ENCODE measurements at places on chromosomes 4 and X.

DNA sequence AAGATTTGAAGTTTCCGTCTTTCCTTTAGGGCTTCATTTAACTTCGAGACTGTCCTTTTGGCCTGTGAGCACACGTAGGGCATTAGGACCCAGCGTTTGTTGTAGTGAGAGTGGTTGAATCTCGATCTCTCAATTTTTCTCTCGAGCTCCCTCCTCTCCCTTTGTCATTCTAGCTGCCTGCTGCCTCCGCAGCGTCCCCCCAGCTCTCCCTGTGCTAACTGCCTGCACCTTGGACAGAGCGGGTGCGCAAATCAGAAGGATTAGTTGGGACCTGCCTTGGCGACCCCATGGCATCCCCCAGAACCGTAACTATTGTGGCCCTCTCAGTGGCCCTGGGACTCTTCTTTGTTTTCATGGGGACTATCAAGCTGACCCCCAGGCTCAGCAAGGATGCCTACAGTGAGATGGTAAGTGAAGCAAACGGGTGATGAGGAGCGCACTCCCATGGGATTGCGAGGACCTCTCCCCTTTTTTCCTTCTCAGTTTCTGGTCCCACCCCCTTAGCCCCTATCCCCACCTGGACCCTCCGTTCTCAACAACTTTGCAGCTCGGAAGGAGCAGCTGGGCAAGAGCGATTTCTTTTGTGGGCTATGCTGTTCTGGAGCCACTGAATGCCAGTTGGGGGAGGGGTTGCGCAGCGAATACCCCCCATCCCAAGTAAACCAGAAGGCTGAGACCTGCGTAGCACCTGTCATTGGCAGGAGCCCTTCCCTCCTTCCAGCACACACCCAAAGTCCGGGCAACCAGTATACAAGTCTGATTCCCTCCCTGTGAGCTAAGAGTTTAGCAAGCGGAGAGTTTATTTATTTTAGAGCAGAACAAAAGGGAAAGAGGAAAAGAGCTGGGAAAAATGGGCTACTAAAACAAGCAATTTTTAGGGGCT is at the start of gene TMEM35A:
Gene TMEM35A, plus strand, starts transcription at position 164 of the 883 bp plus-strand sequence. Its CDS starts 124 bp downstream, at position 288.
- DNase-seq: no peak

DNA sequence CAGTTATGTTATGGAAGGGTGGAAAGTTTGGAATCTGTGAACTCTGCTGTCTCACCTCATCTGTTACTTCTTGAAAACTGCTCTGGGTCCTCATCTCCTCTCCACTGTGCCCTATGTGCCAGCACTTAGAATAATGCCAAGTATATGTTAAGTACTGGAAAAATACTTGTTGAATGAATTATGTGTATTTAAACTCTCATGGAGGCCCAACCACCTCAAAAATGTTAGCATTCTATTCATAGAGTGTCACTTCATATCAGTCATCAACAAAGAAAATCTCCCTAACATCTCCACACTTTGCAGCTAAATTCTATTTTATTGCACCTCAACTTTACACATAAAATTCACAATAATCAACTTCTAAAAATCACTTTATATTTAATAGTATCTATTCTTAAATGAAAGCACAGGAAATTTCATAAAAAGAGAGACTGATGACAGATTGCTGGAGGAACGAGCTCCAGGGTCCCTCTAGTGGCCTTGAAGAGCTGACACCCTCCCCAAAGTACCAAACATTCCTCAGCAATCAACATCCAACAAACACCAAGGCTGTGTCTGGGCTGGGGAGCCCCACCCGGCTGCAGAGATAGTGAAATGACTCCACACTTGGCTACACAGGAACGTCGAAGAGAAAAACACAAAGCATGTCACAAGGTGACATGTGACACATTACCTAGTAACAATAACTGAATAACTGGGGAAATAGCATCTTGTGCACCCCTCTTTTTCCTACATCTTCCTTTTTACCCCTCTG is 45.8 kb downstream of the SLC39A8 start:
- DNase-seq: no peak

- no peak for DNase-seq
Observed at GRCh38 chr4:169716677-169717076, 41.1 kb downstream of the HPF1 start.

DNA sequence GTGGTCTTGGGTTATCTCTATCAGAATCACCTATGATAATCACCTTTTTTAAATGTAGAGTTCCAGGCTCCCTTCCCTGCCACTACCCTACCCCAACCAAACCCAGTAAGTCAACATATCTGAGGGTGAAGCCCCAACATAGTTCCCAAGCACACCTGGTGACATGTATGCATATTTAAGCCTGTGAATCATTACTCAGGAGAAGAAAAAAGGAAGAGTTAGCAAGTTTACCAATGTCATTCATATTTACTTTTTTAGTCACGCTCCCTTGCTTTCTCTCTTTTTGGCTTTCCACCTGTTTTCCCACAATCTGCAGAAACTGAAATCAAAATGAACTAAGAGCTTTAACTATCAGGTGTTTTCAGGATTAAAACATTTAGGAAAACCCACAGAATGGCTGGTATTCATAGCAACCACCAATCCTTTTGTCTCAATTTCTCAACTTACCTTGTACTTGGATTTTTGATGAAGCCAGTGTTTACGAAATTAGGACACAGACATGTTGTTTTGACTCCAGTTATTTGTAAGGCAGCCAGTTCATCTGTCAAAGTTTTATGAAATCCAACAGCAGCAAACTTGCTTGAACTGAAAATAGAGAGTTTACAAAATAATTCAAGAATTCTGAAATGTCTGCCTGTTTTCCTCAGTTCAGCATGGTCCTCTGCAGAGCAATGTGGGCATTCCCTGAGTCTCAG is 34.0 kb downstream of the HSD17B11 start:
- DNase-seq: no peak

GRCh38 chrX:74923942-74924448 is 1.3 kb downstream of the NEXMIF start:
- peak; percentile 6 for DNase-seq

DNA sequence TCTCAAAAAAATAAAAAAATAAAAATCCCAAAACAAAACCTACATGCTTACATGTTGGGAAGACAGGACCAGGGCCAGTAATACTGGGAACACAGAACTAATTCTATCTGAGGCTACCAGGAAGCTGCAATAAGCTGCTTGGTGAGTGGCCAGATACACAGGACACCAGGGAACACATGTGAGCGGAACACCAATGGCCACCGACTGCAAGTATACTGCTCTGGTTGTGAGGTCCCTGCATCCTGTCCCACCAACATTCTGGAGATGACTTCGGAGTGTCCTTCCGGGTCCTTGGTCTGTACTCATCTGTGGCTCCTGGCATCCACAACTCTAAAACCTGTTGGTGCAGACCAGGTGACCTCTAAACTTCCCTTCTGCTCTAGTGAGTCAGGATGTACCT is 2.7 kb downstream of the TNIP2 start:
- no peak for DNase-seq

GRCh38 chr4:119240128-119240527 is 27.6 kb downstream of the USP53 start:
- DNase-seq: no peak

- no peak for DNase-seq
Observed at GRCh38 chrX:50671661-50672060, 142.3 kb downstream of the SHROOM4 start.

GRCh38 chr4:85257817-85258370 is 217.1 kb upstream of the ARHGAP24 start:
- no peak for DNase-seq

- no peak for DNase-seq
Observed at GRCh38 chrX:5388087-5388486, 840.6 kb downstream of the NLGN4X start.

- DNase-seq: no peak
Observed at GRCh38 chr4:37767546-37767945, 58.9 kb upstream of the PGM2 start.

GRCh38 chrX:41116948-41117347 is 31.7 kb downstream of the USP9X start:
- DNase-seq: no peak

DNA sequence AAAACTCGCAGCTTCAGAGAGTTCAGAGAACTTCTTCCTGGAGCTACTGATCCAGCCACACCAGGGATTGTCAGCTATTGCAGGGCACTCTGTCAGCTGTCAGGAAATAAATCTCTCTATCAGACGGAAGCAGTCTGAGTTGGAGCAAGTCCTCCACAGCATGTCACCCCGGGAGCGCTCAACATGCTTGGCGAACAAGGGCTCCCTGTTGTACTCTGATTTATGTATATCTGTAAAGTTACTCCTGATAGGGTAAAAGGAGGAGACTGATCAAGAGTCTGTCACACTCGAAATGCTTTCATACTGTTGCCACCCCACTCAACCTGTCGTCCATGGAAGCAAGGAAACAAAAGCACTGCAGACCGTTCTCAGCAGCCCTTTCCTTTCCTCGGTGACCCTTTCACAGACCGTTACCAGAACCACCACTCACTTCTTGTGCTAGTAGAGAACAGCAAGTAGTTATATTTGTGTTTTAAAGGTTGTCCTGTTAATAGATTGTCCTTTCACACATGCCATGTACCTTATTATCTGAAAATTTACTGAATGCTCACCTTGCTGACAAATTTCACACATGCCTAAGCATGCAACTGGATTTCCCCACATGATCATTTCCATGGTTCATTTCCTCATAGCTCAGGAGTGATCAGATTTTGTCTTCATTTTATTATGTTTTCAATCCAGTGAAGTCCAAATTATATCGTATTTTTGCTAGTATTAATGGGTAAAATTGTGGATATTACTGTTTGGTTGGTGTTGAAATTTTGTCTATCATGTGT is 2108.9 kb upstream of the TENM3 start:
- no peak for DNase-seq

GRCh38 chr4:97404876-97405523 is 738.3 kb downstream of the STPG2 start:
- DNase-seq: no peak

DNA sequence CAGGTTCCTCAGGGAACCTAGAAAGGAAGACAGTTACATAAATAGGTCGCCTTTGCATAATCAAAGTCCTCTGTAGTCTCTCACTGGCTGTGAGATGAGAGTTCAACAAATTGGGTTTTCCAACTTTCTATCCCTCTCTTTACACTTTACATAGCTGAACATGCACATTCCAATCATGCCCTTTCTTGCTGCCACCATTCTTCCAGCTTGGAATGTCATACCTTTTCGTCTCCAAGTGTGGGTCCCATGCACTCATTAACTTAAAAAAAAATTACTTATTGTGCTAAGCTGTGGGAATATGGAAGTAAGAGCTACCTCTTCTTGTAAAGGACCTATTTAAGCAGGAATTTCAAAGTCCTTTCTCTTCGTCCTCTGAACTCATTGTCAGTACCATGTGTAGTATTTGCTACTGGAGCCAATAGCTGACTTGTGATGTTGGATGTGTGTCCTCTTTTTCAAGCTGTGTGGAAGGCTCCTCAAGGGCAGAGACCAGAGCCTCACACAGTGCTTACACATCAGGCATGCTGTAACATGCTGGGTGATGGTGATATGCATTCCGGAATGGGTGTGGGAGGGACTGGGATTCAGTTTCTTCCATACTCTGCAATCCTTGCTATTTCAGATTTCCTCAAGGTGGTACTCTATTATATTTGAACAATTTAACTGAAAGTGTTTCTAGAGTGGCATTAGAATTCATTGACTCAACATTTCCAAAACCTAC is 7.1 kb downstream of the ENOPH1 start:
- DNase-seq: no peak

- no peak for DNase-seq
Observed at GRCh38 chr4:21198683-21199082, 498.4 kb downstream of the PACRGL start.

DNA sequence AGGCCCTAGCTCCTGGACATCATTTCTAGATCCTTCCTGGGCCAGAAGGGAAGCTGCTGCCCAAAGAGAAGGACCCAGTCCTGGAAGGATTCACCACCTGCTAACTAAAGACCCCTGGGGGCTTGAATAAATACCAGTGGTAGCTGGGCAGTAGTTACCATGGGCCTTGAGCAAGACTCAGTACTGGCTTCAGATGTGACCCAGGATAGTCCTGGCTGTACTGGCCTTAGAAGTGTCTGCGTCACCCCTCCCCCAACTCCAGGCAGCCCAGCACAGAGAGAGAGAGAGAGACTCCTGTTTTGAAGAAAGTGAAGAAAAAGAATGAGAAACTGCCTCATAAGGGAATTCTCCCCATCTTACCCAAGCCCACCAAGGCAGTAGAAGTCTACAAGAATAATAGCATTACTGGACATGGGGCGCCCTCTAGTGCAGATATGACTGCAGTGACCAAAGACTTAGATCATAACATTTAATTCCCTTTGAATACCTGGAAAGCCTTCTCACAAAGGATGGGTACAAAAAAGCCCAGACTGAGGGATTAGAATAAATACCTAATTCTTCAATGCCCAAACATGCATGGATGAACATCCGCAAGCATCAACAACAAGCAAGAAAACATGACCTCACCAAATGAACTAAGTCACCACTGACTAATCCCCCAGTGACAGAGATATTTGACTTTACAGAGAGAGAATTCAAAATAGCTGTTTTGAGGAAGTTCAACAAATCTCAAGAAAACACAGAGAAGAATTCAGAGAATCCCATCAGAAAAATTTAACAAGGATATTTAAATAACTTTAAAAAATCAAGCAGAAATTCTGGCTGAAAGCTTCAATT is 171.8 kb downstream of the HNRNPD start:
- peak; percentile 50 for DNase-seq

- DNase-seq: no peak
Observed at GRCh38 chrX:78957768-78958130, 12.6 kb downstream of the P2RY10 start.

DNA sequence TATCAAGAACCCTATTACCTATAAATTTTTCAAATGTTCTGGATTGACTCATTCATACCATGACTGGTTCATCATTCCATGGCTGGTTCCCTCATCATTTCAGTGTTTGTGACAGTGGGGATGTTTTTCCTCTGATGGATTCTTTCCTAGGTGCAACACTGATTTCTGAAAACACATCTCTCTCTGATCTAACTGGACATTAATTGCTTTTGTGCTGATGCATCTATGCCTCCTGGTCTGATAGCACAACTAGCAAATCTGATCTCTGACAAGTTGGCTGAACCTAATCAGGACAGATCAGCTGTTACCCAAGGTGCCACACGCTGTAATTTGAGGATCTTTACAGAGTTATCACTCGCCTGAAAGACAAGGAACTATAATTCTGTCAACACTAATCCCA is 140.2 kb downstream of the LDB2 start:
- DNase-seq: no peak

- no peak for DNase-seq
Observed at GRCh38 chrX:111282139-111282538, 11.9 kb upstream of the CAPN6 start.

- no peak for DNase-seq
Observed at GRCh38 chr4:1406981-1407656, 877 bp upstream of the NKX1-1 start.

- DNase-seq: no peak
Observed at GRCh38 chr4:151690876-151691275, 69.9 kb downstream of the GATB start.

- no peak for DNase-seq
Observed at GRCh38 chr4:26412381-26413372, 77.6 kb downstream of the CCKAR start.

DNA sequence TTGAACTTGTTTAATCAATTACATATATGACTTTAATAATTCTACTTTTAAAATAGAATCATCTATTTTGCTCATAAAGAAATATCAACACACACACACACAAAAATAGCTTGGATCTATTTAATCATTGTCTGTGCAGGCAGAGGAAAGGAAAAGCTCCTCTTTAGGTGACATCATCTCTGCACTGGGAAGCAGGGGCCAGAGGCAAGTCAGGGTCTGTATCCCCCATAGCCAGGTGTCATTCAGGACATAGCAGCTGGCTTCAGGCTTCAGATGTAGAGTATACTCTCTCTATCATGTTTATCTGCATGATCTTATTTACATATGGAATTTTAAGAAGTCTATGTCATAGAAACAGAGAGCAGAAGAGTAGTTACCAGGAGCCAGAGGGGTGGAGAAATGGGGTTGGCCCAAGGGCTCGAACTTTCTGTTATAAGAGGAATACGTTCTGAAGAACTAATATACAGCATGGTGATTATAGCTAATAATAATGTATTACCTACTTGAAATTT is 110.4 kb upstream of the LDB2 start:
- no peak for DNase-seq
